Naive B cell (primary cell): ENCODE measurements at places on chromosomes 6 and 20.

DNA sequence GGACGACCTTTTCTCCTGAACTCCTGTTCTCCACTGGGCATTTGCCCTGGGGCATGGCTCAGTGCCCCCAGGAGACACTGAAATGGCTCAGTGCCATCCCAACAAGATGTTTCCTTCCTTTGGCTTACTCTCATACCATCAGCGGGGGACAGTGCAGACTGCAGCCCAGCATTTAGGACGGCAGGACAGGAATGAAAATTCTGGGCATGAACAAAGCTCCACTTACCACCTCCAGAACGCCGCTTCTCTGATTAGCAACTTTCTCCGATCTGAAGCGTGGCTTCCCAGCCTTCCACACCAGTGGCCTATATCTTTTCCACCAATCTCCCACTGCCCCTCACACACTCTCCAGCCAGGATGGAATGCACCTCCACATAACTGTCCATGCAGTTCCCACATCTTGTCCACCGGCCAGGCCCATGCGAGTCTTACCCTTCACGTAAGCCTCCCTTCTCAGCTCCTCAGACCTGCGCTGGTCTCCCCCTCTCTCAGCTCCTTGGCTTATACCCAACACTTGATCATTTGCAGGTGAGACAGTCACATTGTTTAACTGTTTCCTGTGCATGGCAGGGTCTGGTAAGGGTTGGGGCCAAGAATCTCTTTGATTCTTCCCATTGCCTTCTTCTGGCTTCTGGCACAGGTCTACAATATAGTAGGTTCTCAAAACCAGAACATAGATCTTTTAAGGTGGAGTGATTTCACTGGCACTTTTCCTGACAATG is 114.5 kb downstream of the FYN start:
- peaks cover 58% of the 10 kb centered on the region for H3K4me1 ChIP-seq
- no peak overlapping the region for H3K4me3 ChIP-seq
- peaks cover 12% of the 10 kb centered on the region for H3K36me3 ChIP-seq
- H3K27ac ChIP-seq: no peak overlapping the region
- H3K27me3 ChIP-seq: no peaks in the 10 kb centered on the region

GRCh38 chr20:59671661-59672471 is 67.5 kb downstream of the PHACTR3 start:
- no peak overlapping the region for H3K27ac ChIP-seq
- H3K4me3 ChIP-seq: no peak overlapping the region
- no peaks in the 10 kb centered on the region for H3K36me3 ChIP-seq

GRCh38 chr6:45677381-45678284 is 299.9 kb upstream of the SUPT3H start:
- H3K4me3 ChIP-seq: peak overlapping the region; percentile 81
- no peaks in the 10 kb centered on the region for H3K27me3 ChIP-seq
- peaks cover 9% of the 10 kb centered on the region for H3K36me3 ChIP-seq
- DNase-seq: peak; percentile 86

DNA sequence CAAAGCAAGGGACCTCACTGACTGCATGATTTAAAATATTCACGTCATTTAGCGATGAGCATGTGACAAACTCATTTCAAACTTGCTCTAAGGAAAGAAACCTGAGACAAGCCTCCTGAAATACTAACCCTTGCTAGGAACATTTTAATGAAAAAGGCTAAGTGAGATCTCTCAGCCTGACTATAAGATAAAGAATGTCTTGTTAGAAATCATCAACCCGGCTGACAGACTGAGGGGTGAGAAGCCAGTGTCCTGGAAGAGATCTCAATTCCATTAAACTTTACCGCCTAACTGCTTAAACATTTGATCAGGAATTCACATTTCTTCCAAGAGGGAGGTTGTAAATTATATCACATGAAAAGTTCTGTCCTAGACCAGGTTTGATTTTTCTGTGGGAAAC is 274.8 kb upstream of the EXOC2 start:
- H3K4me3 ChIP-seq: no peak overlapping the region
- H3K36me3 ChIP-seq: no peaks in the 10 kb centered on the region
- DNase-seq: no peak
- H3K27ac ChIP-seq: no peak overlapping the region

- no peaks in the 10 kb centered on the region for H3K36me3 ChIP-seq
- H3K27me3 ChIP-seq: peaks cover 11% of the 10 kb centered on the region
- H3K27ac ChIP-seq: no peak overlapping the region
- DNase-seq: no peak
Measured at GRCh38 chr20:753897-754635, 14.2 kb downstream of the SLC52A3 start.

- H3K36me3 ChIP-seq: no peaks in the 10 kb centered on the region
- no peak overlapping the region for H3K4me3 ChIP-seq
- H3K27me3 ChIP-seq: no peaks in the 10 kb centered on the region
- no peak overlapping the region for H3K27ac ChIP-seq
Measured at GRCh38 chr6:134903448-134903847, 46.5 kb downstream of the ALDH8A1 start.

- no peak overlapping the region for H3K4me3 ChIP-seq
- DNase-seq: no peak
- no peaks in the 10 kb centered on the region for H3K36me3 ChIP-seq
- no peaks in the 10 kb centered on the region for H3K4me1 ChIP-seq
Measured at GRCh38 chr6:122803171-122803661, 14.2 kb downstream of the SMPDL3A start.

- H3K27ac ChIP-seq: no peak overlapping the region
- H3K4me3 ChIP-seq: no peak overlapping the region
- no peak for DNase-seq
- H3K27me3 ChIP-seq: peaks cover 1% of the 10 kb centered on the region
Measured at GRCh38 chr6:82275686-82276085, 28.1 kb upstream of the IBTK start.

- H3K4me1 ChIP-seq: peaks cover 47% of the 10 kb centered on the region
- H3K27me3 ChIP-seq: no peaks in the 10 kb centered on the region
- H3K36me3 ChIP-seq: no peaks in the 10 kb centered on the region
- H3K27ac ChIP-seq: no peak overlapping the region
- no peak overlapping the region for H3K4me3 ChIP-seq
Measured at GRCh38 chr6:158853072-158853879, 34.1 kb upstream of the EZR start.
